Caco-2 (cell line): ENCODE measurements at places on chromosomes 3 and 15.

DNA sequence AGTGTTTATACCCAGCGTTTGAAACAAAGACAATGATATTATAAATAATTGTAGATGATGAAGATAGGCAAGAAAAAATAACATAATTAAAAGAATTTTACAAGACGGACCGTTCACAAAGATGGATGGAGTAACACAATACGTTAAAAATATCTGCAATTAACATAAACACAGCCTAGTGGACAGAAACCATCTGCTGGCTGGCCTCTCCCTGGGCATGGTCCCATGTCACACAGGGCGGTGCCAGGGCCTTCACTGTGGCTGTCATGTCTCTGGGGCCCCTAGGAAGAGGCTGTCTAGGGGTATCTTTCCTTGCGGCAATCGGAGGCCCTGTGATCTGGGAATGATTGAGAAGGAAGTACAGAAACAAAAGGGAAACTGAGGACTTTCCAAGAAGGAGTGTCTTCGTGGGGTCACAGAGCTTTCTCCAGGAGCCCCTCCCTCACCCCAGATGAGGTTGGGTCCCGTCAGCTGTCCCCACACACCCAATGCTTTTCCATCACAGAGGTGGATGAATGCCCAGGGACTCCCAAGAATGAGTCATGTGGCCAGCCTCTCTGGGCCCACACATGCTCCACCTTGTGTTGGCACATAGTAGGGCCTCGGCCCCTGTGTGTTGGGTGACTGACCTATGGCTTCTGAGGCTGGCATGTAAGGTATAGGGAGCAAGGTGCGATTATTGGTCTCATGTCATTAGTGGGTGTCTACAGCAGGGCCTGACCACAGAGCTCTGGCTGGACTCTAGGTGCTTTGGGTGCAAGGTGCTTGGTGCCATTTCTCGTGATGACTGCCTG is 87.1 kb downstream of the DNAJB8 start:
- DNase-seq = no peak

DNA sequence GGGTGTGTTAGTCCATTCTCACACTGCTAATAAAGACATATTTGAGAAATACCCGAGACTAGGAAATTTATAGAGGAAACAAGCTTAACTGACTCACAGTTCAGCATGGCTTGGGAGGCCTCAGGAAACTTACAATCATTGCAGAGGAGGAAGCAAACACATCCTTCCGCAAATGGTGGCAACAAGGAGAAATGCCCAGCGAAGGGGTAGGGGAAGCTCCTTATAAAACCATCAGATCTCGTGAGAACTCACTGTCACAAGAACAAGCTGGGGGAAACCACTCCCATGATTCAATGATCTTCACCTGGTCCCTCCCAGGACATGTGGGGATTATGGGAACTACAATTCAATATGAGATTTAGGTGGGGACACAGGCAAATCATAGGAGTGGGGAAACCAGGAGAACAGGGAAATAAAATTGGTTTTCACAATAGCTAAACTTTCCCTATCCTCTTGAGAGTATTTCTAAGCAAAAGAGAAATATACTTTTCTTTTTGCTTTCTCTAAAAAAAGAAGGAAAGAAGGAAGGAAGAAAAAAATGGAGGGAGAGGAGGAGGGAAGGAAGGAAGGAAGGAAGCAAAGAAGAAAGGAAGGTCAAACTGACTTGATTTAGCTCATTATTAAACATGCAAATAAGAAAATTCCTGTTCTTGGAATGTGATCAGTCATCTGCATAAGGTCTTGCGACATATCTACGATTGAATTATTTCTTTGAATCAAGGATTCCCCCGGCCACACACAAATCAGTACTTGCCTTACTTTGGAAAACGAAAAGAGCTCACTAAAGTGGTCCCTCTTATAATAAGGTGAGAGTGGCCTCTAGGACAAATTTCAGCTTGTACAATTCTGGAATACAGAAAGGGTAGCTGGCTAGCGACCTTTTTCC is 75.2 kb downstream of the LIPC start:
- no peak for DNase-seq

DNA sequence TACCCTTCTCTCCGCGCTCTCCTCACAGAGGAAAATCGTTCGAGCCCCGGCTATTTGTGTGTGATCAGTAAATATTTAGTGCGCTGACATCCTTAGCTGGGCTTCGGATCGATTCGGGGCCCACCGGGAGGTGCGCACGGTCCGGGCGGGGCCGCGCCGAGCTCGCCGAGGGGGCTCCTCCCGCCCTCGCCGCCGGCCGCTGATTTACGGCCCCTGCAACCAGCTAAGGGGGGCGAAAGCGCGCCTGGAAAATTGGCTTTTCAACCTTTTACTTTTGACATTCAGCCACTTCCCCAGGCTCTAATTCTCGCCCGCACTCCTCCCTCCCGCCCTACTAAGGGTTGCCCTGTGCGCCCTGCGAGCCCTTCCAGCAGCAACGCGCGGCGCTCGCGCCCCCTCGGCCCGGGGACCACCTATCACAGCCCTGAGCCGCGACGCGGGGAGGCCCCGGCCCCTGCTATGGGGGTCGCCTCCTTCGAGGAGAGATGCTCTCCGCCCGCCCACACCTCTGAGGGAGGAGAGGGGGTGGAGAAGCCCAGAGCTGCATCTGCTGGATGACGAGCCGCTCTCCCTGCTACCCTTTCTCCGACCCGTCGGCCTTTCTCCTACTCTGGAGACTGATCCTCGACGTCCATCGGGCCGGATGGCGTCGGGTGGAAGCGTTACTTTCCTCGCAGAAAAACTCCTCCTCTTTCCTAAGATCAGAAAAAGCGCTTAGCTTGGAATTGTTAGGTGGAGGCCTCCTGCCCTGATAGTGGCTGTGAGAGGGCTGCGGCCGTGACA is 7.8 kb upstream of the NR2F2 start:
- no peak for DNase-seq

DNA sequence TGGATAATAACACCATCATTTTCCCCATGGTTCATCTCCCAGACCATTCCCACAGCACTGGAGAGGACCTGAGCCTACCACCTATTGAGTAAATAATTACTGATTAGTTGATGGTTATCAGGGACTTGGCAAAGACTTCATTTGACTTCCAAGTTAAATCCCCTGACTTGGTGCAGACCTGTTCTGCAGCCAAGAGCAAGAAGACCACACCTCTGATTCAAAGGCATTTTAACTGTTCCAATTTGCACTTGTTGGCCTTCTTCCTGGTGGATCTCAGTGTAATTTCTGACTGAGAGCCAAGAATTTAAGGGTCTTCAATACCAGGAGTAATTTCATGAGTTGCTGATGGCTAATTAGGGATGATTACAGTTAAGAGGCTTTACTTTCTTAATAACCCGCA is 24.0 kb downstream of the THSD4 start:
- DNase-seq = no peak

- no peak for DNase-seq
Measured at GRCh38 chr3:38968891-38969290, 82.9 kb downstream of the SCN11A start.

GRCh38 chr3:101383156-101383575 is 62.8 kb upstream of the IMPG2 start:
- DNase-seq = no peak

GRCh38 chr3:17394541-17395155 is 347.8 kb downstream of the TBC1D5 start:
- no peak for DNase-seq

DNA sequence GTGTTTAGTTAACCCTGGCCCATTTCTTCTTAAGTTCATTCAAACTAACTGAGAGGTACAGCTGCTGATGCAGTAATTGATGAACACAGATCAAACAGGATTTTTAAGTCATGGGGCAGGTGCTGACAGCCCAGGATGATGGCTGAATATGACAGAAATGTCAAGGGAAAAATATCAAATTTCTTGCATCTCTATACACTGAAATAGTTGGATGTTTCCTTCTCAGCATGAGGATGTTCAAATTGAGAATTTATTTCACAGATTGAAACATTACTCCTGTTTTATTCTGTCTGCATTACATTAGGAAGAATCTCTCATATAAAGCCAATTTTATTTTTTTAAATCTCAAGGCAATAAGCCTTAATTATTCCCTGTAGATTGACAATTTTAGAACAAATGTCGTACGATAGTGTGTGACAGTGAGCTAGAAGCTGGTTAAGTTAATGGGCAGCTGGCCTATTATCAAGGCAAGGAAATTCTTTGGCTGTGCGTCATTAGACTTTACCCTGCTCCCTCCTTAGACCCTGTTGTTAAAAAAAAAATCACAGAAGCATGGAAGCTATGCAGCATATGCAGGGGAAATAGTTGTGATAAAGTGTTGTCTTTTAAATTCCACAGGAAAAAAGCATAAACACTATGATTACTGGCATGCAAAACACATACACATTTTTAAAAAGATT is 183.8 kb upstream of the KCNMB2 start:
- DNase-seq = peak; percentile 52

DNA sequence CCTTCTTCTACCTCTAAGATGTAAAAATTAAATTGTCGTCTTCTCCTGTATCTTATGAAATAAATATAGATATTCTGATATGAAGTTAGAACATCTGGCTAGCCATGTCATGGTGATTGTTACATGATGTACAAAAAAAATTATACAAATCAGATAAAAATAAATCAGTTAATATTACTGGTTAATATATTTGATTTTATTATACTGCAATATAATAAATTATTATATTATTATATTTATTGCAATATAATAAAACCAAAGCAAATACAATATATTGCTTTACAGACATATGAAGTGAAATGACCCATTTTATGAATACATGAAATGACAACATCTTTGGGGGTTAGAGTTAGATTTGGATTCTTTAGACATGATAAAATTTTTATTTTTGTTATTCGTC is 72.3 kb upstream of the NAALADL2 start:
- no peak for DNase-seq

DNA sequence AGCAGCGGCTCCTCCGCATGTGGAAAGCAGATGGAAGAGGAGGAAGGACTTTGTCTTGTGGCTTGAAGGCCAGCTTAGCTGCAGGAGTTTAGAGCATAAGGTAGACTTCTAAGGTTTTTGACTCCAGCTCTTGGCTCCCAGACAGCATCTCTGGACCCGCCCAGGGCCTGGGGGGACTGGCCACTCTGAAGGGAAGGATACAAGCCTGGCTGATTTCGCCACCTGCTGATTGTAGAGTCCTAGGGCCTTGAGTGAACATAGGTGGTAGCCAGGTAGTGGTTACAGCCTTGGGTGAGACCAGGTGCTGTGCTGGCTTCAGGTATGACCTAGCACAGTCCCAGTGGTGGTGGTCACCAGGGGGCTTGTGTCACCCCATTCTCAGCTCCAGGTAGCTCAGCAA is 48.4 kb upstream of the RPL35A start:
- no peak for DNase-seq

DNA sequence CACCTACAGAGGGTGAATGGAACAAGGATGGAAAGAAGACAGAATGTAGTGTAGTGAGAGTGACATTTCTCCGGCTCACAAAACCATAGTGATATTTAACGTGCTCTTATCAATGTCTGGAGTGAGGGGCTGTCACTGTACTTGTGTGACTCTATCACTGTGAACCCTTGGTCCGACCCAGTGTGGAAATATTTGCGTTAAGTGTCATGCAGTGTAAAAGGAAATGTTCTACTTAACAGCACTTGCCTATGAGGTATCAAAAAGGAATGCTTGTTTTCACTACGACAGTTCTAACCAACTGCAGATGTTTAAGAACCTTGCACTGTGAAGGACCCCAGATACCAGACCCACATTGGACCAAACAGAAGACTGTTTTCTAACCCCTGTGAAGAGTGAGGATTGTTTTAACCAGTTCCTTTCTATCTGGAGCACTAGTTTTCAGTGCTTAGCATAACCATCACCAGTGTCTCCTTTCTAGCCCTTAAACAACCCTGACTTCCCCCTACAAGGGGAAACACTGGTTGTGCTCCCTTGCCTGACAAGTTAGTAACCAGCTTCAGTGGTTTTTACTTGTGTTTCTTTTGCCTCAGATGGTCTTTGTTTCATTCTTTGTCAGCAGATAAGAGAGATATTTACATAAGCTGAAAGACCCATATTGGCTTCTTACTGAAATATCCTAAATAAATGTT is 144.7 kb upstream of the ABHD17C start:
- no peak for DNase-seq

DNA sequence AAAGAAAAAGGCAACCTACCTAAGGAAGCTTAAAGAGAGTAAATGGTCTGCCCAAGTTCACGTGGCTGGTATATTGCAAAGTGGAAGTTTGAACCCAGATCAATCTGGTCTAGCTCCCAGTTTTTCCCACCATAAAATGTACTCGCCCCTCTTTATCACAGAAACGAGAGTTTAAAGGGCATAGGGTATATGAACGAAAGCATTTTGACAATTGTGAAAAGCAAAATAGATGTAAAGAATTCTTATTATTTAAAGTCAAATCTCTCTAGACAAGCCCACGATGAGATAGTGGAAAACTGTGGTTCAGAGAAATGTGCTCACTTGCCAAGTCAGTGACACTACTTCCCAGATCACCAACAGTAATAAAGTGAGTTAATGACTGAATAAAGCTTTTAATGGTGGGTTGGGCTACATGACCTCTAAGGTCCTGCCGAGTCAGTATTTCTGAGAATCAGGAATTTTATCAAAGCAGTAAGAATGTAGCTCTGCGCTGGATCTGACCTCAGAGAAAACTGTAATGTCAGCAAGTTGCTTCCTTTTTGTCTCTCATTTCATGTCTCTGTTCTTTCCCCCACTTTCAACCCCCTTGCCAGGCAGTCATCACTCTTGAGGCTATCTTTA is 23.3 kb upstream of the NEO1 start:
- no peak for DNase-seq

GRCh38 chr3:45545476-45545875 is 49.1 kb upstream of the LIMD1 start:
- DNase-seq = no peak

GRCh38 chr15:28019594-28020309 is 79.4 kb downstream of the OCA2 start:
- DNase-seq = no peak

- no peak for DNase-seq
Measured at GRCh38 chr3:59573911-59574310, 524.1 kb upstream of the CFAP20DC start.

- DNase-seq = no peak
Measured at GRCh38 chr15:87577336-87577735, 679.2 kb downstream of the NTRK3 start.

GRCh38 chr15:80523746-80524145 is 119.6 kb downstream of the ARNT2 start:
- DNase-seq = no peak

GRCh38 chr3:145692751-145693150 is 468.2 kb downstream of the PLOD2 start:
- no peak for DNase-seq

GRCh38 chr3:8838765-8839423 is 69.5 kb upstream of the OXTR start:
- DNase-seq = no peak

DNA sequence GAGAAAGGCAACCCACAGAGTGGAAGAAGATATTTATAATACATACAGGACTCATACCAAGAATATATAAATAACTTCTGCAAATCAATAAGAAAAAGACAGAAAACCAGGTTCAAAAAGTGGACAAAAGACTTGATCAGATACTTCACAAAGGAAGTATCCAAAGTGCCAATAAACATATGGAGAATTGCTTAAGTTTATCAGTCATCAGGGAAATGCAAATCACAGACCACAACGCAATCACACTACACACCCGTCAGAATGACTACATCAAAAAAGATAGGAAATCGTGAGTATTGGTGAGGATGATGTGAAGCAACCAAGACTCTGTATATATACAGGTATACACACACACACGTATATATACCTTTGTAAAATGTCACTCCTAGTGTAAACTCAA is 180.6 kb downstream of the FAM43A start:
- no peak for DNase-seq

- no peak for DNase-seq
Measured at GRCh38 chr3:38644662-38645053, 4.8 kb downstream of the SCN5A start.
